ENCODE measurements at places on chromosomes 7 and 10. TPM values are rescaled to one million over a fixed set of nuclear protein-coding genes. Genes with fewer than 3 reads are reported as not detected.

Gene C10orf105
- total RNA-seq: 0.45 TPM

Gene OGDH
- 84.6 TPM for total RNA-seq

Gene SKIDA1
- 1.5 TPM for total RNA-seq

Gene CRHR2
- total RNA-seq: not detected

Gene HSPA12A
- 45.5 TPM for total RNA-seq

Gene TRIL
- total RNA-seq: 2.5 TPM

Gene NPTX2
- 16.9 TPM for total RNA-seq

- DNase-seq: no peak
Measured at GRCh38 chr10:21927631-21928353, 75.7 kb downstream of the DNAJC1 start.

DNA sequence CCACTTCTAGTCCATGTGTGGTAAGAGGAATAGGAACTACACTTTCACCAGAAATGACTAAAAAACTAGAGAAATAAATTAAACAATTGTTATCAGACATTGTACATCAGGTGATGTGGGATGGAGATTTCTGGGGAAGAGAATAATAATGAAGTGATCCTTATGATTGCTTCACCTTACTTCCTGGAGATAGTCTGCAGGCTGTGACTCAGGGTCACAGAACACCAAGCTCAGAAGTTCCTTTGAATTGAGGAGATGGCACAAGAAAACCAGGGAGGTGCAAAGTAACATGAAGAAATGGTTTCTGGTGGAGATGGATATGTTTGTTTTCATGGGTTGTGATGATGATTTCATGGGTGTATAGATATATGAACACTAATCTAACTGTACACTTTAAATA is 44.5 kb downstream of the ZWINT start:
- no peak for DNase-seq

- no peak for DNase-seq
Measured at GRCh38 chr7:66558660-66559465, 69.8 kb upstream of the KCTD7 start.

DNA sequence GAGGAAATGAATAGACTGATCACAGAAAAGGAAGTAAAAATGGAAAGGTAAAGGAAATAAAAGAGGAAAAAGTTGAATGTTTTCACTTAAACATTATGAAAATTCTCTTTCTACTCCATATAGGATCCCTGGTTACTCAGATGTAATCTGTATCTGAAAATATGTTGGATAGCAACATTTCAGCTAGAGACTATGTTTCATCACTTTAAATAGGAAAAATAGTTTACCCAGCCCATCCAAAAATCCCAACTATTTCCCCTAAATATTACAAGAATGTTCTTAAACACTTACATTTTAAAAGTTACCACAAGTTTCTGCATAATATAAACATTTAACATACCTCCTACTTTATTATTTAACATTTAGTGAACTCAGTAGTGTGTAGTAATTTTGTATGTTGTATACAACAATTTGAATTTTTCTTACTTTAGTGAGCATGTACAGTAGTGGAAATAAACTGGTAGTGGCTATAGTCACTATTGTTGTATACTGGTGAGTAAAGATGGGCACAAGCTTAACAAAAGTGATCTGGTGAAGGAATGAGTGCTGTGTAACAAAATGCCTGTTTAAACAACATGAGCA is 27.1 kb downstream of the SLF2 start:
- DNase-seq: no peak

DNA sequence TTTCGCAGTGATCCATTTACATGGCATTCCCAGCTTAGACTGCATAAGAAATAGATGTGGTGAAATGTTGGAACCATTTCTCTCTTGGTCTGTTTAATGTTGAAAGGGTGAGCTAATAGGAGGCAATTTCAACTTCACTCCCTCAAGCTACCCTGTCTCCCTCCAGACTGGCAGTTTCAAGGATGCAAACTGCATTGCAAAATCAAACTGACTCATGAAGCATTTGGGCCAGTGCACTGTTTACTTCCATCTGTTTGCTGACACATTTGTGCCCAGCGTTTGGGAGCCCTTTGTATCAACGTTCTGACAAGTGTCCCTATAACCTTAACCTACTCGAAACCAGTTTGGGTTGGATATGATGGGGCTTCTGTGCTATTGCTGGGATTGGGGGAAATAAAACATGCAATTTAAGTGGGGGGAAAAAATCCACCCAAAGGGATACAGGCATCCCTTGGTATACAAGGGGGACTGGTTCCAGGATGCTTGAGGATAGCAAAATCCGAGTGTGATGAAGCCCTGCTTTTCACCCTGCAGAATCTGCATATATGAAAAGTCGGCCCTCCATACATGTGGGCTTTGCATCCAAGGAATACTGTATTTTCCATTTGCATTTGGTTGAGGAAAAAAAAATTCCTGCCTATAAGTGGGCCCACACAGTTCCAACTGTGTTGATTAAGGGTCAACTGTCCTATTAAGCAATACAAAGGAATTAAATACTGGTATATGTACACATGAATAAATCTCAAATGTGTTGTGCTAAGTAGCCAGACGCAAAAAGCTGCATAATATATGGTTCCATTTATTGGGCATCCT is 15.6 kb downstream of the RHEB start:
- no peak for DNase-seq

DNA sequence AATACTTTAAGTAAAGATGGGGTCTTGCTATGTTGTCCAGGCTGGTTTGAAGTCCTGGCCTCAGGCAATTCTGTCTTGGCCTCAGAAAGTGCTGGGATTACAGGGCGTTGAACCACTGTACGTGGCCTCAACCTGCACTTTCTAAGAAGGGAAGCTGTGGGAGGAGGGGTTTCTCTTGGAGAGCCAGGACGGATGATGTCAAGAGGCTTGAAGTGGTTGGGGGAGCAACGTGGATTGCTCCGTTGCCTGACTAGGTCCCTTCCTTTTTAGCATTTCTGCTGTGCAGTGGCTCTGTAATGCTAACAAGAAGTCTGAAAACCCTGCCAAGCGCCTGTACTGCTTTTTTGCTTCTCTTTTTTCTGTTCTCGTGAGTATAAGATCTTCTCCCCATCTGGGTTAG is 7.2 kb downstream of the BUD23 start:
- no peak for DNase-seq

- no peak for DNase-seq
Measured at GRCh38 chr7:105399043-105399725, 10.5 kb upstream of the SRPK2 start.

DNA sequence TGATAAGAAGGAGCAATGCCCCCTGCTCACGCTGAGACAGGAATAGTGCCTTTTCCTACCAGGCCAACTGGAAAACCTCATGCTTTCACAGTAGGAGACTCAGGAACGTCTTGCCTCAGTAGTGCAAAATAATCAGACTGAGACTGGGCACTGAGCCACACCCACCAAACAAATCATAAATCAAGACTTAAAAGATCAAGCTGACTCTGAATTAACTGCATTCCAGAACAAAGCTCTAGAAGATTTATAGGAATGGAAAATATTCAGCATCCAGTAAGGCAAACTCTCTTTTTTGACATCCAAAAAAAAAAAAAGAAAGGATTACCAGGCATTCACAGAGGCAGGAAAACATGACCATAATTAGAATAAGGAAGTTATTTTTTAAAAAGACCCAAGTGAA is 30.5 kb upstream of the SLC18A3 start:
- no peak for DNase-seq

DNA sequence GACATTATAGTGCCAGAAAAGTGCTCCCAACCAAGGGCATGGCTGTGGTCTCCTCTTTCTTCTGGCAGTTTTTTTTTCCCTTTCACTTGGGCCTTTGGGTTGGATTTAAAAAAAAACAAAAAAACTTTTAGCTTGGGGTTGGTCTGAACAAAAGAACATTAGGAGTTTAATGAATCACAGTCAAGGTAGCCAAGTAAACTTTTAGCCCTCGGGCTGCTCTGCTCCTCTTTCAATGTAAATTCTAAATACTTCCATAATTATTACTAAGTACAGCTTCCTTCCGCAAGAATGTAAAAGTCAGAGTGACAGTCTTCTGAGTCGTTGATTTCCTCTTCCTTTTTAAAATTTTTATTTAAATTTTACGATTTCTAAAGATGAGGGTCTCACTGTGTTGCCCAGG is 79.2 kb downstream of the NRF1 start:
- no peak for DNase-seq

- no peak for DNase-seq
Measured at GRCh38 chr10:76175533-76176165, 744.2 kb downstream of the LRMDA start.

GRCh38 chr7:33044401-33044718 is 18.2 kb downstream of the NT5C3A start:
- no peak for DNase-seq

DNA sequence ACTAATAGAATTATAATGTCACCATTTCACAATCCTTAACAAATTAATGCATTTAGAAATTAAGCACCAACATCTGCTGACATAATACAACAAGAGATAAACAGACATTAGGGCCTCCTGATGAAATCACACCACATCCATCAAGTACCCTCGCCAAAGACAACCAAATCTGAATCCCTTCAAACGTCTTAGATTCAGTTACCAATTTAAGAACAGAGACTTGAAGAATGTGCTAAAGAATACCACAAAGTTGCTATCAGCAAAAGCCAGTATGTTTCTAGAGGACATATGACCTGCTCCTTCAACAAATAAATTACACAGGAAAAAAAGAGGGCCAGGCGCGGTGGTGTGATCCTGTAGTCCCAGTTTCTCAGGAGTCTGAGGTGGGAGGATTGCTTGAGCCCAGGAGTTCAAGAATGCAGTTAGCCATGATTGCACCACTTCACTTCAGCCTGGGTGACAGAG is 144.5 kb downstream of the REEP3 start:
- DNase-seq: no peak

- no peak for DNase-seq
Measured at GRCh38 chr10:3422282-3422681, 249.7 kb upstream of the PITRM1 start.

- no peak for DNase-seq
Measured at GRCh38 chr7:38660427-38661099, 29.4 kb upstream of the AMPH start.

DNA sequence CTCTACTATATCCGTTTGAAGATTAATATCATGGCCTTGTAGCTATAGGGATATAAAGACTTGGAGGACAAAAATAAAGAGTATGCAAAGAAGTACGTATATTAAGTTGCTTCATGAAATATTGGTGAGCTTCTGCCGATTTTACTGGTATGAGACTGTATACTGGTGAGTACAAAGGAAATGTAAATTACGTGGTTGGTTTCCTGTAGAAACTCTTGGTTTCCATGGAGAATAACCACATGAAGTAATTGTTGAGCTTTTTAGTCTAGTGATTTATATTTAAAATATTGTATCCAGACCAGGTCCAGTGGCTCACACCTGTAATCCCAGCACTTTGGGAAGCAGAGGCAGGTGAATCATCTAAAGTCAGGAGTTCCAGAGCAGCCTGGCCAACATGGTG is 32.2 kb upstream of the GLI3 start:
- DNase-seq: no peak
